ENCODE measurements at places on chromosomes 6 and 20.

GRCh38 chr6:168042426-168043192 lies 36.4 kb downstream of the FRMD1 start:
- DNase-seq, result no peak

- DNase-seq, result no peak
These were observed 273.8 kb downstream of the SAMD5 start for GRCh38 chr6:147782302-147782701.

DNA sequence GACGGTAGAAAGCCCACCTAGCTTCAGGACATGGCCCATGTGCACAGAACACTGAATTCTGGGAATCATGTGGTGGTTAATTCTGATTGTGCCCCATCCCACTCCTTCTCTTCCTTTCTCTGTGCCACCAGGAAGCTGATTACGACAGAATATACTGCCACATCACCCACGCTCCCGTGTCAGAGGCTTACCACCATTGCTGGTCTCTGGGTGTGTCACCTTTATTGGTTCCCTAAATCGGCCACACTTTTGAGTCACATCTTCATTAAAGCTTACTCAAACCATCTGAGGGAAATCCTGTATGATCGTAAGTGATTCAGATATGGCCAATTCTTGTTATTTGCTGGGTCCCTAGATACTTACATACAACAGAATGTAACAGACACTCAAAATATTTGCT lies 3.1 kb downstream of the TRMT6 start:
- DNase-seq, result no peak

- no peak for DNase-seq
These were observed 22.6 kb downstream of the FOXP4 start for GRCh38 chr6:41568585-41569384.

DNA sequence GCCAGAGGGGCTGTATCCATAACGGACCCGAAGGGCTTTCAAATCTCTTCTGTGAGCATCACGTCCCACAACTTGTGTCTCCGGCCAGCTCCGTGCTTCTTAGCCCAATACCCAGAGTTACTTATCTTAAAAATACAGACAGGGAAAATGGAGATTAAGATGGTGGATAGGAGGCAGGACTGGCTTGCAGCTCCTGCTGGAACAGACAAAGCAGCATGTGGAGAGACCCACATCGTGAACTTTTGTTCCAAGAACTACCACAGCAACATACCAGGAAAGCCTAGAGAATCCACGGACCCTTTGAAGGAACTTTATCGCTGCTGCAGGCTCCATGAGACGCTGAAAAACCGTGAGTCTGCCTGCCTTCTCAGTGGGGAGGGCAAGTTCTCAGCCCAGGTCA lies 113.7 kb downstream of the RNASET2 start:
- no peak for DNase-seq

DNA sequence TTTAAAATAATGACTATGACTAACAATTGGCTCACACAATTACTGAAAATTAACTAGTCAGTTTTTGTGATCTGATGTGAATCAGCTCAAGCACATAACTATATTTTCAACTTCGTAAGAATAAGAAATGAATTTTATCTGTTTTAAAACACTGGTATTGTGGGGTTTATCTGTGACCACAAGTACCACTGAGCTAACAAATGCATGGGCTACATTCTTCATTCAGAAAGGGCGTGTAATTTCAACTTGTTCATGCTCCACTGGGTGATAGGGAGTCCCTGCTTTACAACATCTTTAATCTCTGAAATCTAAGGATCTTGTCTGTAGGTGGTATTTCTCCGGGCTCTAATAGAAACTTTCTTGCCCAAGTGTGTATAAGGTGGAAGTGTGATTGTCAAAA lies 1311.5 kb upstream of the GJE1 start:
- no peak for DNase-seq

- DNase-seq, result no peak
These were observed 106.3 kb downstream of the RNF144B start for GRCh38 chr6:18493382-18493891.

DNA sequence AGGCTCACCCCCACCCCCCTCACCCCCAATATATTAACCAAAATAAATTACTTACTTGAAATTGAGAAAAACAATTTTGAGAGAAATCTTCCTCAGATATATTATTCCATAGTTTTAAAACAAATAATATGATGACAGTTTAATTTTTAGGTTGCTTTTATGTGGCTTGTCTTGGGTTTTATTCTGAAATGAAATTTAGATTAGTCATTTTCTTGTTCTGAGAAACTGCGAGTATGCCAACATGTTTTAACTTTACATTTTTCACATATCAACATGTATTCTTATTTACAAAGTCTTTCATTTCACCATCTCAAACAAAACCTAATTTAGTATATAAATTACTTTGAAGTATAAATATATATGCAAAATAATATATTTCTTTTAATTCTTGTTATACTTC lies 11.1 kb downstream of the REV3L start:
- DNase-seq, result no peak

DNA sequence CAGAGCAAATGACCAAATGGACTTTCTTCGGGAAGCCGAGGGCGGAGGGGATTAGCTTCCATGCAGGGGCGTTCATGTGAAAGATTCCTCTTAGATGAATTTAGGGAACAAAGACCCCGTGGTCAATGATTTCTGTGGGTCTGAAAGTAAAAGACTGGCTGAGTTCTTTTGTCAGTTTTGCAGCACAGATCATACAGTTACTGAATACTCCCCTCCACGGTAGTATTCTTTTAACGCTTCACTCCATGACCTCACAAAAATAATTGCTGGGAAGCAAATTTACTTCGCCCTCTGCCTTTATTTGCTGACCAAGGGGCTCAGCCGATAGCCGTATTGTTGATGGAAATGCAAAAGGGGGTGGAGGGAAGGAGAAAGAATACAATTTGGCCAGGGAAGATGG lies 86.0 kb upstream of the SALL4 start:
- DNase-seq, result no peak

GRCh38 chr20:24872291-24873024 lies 76.6 kb upstream of the CST7 start:
- no peak for DNase-seq

DNA sequence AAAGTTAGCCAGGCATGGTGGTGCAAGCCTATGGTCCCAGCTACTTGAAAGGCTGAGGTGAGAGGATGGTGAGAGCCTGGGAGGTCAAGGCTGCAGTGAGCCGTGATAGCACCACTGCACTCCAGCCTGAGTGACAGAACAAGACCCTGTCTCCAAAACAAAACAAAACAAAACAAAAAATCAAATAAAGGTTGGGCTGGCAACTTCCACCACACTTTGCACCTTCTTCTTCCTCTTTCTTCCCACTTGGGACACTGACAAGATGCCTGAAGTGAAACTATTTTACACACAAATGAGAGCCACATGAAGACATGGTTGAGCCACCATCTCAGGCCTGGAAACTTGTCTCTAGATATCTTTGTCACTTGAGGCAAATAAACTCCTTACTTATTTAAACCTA lies 53.8 kb upstream of the CCDC28A start:
- DNase-seq, result no peak

DNA sequence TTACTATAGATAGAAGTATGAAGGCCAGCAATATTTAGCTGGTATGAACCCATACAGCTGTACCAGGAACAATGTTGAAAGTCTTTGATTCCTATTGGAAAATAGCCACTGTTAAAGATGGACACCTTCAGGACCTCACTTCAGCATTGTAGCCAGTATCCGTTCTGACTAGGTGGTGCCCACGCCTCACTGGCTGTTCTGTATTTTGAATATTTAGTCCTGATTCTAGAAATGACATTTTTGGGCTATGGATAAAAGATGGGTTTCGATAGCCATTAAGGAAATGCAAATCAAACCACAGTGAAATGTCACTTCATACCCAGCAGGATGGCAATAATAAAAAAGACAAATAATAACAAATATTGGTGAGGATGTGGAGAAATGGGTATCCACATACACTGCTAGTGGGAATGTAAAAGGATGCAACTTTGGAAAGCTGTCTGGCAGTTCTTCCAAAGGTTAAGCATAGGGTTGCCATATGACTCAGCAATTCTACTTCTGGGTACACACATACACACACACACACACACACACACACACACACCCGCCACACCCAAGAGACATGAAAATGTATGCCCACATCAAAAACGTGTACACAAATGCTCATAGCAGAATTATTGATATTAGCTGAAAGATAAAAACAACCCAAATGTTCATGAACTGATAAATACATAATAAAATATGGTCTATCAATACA lies 56.8 kb downstream of the UTRN start:
- DNase-seq, result no peak

All from AG09319 (cell line).